Right renal cortex interstitium (tissue), 3 donors: ENCODE measurements at places on chromosomes 7 and 10.

DNA sequence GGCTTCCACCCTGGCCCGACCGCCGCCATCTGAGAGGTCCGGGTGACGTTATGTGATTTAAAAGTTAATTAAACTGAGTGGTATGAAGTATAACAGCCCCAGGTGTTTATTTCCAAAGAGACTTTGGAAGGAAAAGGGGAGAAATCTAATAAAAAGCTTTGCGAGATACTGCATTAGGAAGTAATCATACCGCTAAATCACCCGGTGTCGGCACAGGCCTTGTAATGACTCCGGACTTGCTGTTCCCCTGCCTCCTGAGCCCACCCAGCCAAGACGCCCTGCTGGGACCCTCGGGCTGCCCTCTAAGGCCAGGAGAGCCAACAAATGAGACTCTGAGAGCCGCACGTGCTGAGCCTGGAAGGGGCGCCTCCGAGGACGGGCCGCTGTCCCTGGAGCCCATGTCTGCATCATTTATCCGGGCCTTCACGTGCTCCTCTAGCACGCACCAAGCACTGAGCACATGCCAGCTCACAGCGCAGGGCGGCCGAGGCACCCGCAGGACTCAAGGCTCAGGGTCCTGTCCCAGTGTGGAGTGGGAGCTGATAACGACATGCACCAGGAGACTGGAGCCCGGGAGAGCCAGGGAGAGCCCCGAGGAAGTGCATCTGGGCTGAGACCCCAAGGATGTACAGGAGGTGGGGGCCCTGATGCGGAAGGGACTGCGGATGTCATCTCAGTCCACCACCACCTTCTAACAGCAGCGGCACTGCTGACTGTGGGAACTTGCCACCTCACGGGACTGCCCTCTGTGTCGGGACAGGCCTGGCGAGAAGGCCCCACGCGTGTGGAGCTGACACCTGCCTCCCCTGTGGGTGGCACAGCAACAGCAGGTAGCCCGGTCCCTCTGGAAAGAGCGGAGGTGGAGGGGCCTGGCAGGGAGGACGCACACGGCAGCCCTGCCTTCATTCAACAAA, 182.7 kb downstream of the ELFN1 start:
- DNase-seq: no peak

DNA sequence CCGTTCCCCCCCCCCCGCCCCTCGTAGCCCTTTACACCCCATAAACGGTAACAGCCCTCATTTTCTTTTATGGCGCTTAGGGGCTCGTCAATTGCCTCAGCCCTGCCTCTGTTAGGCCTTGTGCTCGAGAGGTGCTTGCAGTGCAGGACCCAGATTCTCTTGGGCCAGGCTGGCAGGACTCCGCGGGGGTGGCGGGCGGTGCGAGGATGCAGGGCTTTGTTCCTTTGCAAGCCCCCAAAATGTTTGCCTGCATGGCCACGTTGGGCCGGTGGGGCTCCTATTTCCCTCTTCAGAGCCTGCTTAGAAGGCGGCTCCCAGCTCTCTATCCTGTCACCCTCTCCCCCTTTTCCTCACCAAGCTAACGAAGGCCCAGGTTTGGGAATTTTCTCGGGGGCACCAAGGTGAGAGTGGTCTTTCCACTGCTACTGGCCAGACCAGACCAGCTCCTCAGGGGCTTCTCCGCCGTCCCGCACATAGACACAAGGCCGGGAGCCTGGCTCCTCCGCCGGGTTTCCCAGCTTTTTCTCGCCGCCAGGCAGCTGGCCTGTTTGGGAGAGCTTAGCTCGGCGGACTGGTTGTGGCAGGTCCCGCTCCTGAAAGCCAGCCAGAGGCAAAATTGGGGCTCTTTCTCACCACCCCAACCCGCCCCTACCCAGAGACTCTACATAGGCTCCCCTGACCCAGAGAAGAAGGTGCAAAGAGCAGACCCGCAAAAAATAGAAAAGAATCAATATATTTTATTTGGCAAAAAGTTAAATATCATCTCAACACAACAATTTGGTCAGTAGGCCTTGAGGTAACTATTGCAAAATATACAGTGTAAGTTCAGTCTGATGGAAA, 3.4 kb downstream of the HOXA9 start:
- DNase-seq: no peak

GRCh38 chr10:77511498-77512218, 126.0 kb downstream of the KCNMA1 start:
- DNase-seq: no peak

GRCh38 chr10:52229291-52229931, 84.7 kb upstream of the DKK1 start:
- DNase-seq: no peak

DNA sequence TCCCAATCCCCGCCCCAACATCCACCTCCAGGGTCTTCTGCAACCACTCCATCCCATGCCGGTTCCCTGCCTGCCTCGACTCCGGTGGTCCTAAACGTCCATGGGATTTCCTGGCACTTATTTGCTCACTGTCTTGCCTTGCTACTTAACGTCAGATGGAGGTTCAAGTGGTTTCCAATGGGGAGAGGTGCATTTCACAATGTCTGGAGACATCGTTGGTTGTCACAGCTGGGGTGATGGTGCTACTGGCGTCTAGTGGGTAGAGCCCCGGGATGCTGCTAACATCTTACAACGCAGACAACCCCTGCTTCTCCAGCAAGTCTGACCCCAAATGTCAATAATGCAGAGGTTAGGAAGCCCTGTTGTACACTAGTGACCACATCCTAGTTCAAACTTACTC, 82.9 kb upstream of the ANLN start:
- no peak for DNase-seq

- DNase-seq: no peak
These were observed 23.9 kb downstream of the KLF6 start for GRCh38 chr10:3761021-3761686.

DNA sequence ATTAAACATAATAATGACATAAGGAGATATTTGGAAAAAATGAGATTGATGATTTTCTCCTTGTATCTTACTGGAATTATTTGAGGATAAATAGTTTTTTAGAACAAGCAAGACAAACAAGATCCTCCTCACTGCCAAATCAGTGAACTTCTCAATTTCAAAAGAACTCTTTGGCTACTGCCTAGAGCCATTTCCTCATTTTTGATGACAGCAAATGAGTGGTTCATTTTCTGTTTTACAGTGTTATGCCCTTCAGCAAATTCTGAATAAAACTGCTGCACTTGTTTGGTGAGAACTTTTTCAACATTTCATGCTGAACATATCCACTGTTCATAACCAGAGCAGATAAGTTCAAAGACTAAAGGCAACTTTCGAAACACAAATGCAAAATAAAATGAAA, 42.5 kb upstream of the AHR start:
- DNase-seq: no peak

DNA sequence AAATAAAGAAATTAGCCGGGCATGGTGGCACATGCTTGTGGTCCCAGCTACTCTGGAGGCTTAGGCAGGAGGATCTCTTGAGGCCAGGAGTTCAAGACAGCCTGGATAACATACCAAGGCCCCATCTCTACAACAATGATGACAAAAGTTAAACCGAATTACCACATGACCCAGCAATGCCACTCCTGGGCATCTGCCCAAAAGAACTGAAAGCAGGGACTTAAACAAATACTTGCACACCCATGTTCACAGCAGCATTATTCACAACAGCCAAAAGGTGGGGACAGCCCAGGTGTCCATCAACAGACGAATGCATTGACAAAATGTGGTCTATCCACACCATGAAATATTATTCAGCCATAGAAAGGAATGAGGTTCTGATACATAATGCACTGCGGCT, 83.9 kb downstream of the HIP1 start:
- DNase-seq: no peak

GRCh38 chr10:73493781-73494180, 2.0 kb downstream of the PPP3CB start:
- no peak for DNase-seq

DNA sequence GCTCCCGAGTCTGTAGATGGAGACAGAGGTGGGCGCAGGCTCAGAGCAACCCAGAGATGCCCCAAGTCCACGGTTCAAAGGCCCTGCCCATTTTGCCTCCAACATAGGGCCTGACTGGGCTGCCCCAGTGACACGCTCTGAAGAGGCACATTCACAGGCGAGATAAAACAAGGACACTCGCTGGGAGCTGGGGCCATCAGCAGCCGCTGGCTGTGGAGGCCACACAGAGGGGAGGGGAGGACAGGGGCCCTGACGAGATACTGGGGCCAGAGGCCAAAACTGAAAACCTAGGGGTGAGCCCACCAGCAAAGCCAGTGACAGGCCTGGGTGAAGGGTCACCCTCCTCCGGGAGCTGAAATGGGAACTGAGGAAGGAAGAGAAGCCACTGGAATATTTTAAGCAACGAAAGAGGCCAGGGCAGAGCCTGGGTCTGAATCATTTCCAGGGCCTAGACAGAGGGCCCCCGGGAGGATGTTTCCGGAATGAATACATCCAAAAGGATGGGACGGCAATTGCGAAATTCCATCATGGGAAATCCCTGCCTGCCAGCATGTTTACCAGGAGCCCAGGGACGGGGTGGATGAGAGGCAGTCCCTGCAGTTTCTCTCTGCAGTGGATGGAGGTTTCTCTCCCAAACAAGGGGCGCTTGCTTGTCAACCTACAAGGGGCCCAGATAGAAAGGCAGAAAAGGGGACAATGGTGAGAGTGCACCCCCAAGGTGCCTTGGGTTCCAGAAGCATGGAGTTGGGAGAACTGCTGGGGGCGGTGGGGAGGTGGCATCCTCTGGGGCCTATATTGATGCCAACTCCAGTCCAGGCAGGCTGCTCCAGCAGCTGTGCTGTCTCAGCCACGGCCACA, 29.0 kb upstream of the HSPA12A start:
- no peak for DNase-seq

GRCh38 chr10:6847561-6847960, 267.5 kb upstream of the PRKCQ start:
- DNase-seq: no peak

- DNase-seq: no peak
These were observed 15.1 kb downstream of the SLC35B4 start for GRCh38 chr7:134301592-134301991.

- no peak for DNase-seq
These were observed 106.9 kb downstream of the COL28A1 start for GRCh38 chr7:7428806-7429205.

- no peak for DNase-seq
These were observed 4.4 kb downstream of the RASGEF1A start for GRCh38 chr10:43262397-43262901.
